ENCODE measurements at places on chromosomes 2 and 18.

- DNase-seq: no peak
Observed at GRCh38 chr2:20465716-20466394, 19.0 kb downstream of the RHOB start.

GRCh38 chr18:5430131-5430530, 113.7 kb downstream of the EPB41L3 start:
- DNase-seq: no peak

DNA sequence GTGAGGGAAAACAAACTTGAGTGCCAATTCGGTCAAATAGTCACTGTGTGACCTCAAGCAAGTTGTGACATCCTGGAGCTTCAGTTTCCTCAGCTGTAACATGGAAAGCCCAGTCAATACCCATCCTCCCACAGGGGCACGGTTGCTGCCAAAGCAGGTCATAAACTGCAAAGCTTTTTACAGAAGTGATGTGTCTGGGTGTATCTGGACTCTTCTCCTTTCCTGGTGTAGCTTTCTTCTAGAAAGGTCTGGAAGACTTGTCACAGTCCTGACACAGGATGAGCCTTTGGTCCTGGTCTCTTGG, 4.2 kb upstream of the AFF3 start:
- DNase-seq: no peak

- DNase-seq: no peak
Observed at GRCh38 chr2:221334481-221335218, 237.5 kb downstream of the EPHA4 start.

DNA sequence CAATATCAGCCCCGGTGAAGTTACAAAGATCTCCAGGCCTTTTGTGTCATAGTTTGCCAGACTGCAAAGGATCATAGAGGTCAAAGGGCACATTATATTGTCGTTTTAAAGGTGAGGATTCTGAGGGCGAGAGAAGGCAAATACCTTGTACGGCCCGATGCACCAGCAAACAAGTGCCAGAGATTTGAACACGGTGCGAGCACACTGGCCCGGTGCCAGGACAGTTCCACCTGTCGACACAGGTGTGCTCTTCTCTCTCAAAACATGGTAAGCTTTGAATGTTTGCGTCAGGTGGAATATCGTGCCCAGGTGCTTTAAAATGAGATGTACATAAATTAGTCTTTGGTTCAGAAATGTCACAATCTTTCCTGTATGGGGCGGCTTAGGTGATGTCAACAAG, 776.1 kb upstream of the ID2 start:
- peak; percentile 34 for DNase-seq

GRCh38 chr18:8997634-8998033, 104.9 kb upstream of the NDUFV2 start:
- DNase-seq: no peak

DNA sequence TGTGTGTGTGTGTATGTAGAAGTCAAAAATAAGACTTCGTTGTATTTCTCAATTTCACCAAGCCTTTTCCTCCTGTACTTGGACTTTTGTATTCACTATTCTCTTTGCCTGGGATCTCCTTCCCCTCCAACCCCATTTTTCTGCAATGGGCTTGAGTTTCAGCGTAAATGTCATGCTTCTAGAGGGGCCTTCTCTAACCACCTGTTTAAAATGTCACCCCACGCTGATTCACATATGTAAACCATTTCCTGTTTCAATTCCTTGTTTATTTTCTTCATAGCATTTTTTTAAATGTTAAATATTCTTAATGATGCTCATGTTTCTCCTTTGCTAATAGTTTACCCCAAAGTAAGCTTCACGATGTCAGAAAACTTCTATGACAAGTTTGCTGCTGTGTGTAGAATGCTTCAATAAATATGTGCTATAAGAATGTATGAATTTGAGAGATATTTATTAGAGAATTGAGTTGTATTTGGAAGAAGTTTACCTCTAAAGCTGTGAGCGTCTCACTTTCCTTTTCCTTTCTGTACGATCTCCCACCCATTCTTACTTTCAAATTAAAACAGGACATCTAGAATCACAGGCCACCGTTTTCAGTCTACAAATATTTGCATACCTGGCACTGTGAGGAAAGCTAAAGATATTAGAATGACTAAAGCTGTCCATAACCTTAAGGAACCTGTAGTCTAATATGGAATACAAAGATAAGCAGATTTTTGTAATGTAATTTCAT, 762.4 kb downstream of the LRRTM4 start:
- DNase-seq: no peak

GRCh38 chr2:232204457-232204931, 174.1 kb upstream of the ALPP start:
- no peak for DNase-seq

- DNase-seq: no peak
Observed at GRCh38 chr2:135168204-135168856, 116.2 kb downstream of the RAB3GAP1 start.

- no peak for DNase-seq
Observed at GRCh38 chr2:69608109-69608508, 35.4 kb downstream of the AAK1 start.

GRCh38 chr2:212727751-212728150, 189.1 kb upstream of the ERBB4 start:
- DNase-seq: no peak

DNA sequence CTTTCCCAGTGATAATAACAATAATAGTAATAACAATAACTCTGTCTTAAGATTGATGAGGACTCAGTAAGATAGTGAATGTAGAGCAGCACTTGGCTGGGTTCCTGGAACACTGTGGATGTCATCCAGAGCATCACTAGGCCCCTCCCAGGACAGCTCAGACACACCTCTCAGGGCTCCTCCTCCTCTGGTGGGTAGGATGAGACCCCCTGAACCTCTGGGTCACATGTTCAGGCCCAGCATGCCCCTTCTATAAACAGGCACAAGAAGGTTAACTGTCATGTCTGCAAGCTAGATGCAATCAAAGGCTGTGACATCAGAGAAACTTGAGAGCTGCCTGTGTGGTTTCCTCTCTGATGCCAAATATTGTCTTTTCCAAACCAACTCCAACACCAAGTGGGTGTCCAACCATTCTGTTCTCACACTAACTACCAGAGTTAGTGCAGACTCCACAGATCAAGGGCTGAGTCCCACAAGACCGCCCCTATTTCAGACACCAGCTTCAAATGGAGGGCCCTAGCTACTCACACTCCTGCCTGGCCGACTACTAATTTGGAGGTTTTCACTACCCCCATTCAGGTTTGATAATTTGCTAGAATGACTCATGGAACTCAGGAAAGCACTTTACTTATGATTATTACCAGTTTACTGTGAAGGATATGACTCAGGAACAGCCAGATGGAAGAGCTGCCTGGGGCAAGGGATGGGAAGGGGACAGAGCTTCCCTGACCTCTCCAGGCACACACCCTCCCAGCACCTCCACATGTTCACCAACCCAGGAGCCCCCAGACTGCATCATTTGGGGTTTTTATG, 46.4 kb upstream of the BZW1 start:
- no peak for DNase-seq

DNA sequence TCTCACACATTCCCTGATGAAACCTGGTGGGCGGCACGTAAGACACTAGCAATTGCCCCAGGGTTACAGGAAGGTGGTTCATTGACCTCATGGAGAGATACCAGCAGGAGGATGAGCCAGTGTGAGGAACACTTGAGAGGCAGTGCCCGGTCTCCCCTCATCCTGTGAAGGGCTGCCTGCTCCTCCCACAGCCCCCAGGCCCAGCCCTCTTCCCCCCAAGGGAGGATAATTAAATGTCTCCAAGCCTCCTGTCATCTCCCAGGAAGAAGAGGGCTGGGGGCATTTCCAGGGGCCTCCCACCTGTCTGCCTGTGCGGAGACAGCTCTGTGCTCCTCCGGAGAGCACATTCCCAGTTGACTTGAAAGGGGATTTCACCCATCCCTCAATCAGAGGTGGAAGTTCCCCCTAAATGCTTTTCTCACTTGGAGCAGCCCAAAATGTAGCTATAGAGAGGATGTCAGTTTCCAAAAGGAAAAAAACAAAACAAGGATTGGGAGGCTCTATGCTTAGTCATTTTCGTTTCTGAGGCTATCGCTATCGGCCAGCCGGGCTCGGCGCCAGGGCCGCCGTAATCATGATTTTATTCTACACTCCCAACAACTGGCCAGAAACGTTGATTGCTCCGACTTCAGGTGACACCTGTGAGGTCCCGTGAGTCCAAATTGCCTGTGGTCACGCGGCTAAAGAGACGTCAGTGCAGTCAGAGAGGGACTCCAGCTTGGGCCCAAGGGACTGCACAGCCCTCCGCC, 7.1 kb downstream of the KCNF1 start:
- DNase-seq: no peak

DNA sequence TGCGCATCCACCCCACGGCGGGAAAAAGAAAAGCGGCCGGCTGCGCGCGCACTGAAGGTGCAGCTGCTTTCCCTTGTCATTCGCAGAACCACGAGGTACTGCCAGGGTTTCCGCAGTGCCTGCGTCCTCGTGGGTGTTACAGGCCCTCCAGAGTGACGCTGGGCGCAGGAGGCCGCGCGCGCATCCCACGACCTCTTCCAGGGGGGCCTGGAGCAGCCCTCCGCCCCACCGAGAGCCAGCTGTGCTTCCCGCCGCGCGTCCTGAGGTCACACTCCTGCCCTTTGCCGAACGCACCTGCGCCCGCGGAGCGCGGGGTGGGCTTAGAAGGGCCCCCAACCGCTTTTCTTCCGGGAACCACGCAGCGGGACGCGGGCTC, 378 bp upstream of the IAH1 start:
- peak; percentile 47 for DNase-seq

DNA sequence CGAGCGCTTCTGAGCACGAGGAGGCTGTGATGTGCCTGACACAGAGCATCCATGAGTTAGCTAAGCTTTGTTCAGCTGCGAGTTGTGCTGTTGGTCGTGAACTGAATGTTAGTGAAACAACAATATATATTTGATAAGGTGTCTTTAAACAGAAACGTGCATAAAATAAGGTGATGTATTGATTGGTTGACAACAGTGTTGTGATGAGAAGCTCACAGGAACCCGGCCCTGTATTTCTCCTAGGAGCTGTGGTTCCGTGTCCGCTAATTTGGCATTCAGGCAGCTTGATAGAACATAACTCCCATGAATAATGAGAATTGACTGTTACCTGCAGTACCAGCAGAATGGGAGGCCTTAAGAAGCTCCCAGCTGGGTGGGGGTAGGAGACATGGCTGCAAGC, 146.4 kb upstream of the MYCN start:
- DNase-seq: no peak

GRCh38 chr18:9069601-9070000, 32.9 kb upstream of the NDUFV2 start:
- DNase-seq: no peak

DNA sequence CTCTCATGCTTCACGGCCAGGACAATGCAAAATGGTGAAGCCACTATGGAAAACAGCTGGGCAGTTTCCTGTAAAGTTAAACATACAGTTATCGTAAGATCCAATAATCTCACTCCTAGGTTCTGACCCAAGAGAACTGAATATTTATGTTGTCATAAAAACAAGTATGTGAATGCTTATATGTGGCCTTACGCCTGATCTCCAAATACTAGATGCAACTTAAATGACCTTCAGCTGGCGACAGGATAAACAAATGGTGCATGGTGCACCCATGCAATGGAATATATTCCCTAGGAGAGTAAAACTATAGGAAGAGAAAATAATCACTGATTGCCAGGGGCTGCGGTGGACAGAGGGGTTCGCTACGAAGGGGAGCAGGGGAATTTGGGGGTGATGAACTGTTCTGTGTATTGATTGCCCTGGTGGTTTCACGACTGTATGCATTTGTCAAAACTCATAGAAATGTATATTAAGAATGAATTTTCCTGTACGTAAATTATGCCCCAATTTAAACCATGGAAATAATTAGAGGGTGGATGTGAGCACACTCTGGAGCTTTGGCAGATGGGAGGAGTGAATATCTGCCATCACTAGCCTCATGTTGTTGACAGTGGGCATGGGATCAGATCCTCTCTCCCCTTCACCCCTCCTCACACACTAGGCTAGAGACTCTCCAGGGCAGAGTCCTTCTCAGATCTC, 100.8 kb upstream of the MYCN start:
- DNase-seq: no peak

- no peak for DNase-seq
Observed at GRCh38 chr2:50791271-50791670, 240.7 kb downstream of the NRXN1 start.

- no peak for DNase-seq
Observed at GRCh38 chr2:101442042-101442666, 32.8 kb downstream of the RFX8 start.

- no peak for DNase-seq
Observed at GRCh38 chr18:5475267-5475666, 68.5 kb downstream of the EPB41L3 start.

DNA sequence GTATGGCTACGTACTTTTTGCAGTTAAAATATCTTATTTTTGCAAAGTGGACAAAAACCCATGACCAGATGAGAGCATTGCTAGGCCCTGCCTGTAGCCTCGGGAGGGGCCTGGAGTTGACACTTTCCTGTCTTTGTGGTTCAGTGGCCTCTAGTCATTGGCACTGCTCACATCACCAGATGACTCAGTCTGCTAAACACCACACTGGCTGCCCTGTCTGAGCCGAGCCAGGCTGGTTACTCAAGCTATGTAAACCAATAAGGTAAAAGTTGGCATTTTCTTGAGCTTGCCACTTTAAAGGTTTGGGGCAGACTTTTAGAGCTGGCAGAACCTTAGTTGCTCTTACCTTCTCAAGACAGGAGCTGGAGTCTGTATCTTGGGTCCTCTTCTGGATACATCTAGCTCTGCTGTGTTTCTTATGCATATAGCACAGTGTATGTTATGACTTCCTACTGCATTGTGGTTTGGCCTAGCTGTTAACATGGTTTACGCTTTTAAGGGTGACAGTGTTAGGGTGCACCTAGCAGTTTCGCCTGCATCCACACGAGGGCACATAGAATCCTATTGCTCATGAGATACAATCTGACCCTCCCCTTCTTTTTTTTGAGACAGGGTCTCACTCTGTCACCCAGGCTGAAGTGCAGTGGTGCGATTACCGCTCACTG, 76.4 kb downstream of the AP1S3 start:
- DNase-seq: peak; percentile 64

DNA sequence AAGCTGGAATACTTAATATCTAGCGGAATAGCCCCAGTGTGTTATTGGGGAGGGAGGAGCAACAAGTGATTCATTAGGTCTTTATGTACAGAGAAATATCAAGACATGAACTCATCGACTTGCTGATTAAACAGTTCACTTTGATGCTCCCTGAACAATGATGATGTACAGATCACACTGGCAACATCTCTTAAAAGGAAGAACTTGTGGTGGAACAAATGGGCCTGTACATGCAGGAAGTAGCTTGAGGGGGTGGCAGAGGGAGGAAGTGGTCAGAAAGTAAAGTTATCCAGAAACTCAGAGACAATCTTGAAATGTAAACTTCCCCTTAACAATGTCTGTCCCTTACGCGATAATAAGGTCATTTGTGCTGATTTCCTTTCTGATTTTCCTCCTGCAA, 90.5 kb downstream of the NXPH2 start:
- no peak for DNase-seq
